ENCODE measurements at places on chromosomes 5 and 9.

GRCh38 chr5:62343428-62343827 lies 37.4 kb downstream of the KIF2A start:
- no peak for DNase-seq

- DNase-seq = peak; percentile 94
These were observed at the start of gene CLTB for GRCh38 chr5:176415952-176416924. Gene CLTB (minus strand): TSS chr5:176416539. CDS start chr5:176416363, 176 bp downstream.

DNA sequence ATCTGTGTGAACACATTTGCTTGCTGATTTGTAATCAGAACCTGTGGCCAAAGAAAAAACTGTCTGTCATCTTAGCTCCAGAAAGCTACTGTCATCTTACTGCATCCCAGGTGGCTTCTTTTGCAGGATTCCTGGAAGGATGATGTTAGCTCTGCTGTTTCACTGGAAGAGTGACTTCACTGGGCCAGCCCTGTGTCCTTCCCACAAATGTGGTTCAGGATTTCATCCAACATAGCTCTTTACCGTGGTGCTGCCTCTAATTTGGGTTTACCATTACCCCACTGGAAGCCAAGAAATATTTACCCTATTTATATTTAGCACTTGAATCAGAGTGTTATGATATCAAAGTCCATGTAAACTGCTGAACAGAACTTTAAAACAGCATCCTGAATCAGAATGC lies 501.0 kb downstream of the GADD45G start:
- no peak for DNase-seq

DNA sequence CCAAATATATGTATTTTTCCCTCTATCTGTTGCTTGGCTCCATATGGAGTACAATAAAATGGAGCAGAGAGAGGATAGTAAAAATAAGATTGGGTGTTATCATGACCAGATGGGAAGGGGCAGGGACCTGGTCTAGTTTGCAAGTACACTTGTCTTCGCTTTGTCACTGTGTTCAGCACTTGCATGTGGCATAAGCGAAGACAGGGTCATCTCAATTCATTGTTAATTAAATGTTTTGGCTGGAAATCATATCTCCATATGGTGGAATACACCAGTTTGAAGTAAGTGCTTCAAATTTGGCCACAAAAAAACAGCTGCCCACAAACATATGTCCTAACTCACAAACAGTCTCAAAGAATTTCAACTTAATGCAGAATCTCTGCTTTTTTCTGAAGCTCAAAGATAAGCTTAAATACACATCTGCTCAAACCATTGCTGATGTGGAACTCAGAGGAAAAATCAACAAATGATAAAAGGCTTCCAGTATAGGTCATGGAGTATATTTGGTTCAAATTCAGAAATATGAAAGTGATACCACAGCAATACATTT lies 865.4 kb downstream of the TLE4 start:
- no peak for DNase-seq

DNA sequence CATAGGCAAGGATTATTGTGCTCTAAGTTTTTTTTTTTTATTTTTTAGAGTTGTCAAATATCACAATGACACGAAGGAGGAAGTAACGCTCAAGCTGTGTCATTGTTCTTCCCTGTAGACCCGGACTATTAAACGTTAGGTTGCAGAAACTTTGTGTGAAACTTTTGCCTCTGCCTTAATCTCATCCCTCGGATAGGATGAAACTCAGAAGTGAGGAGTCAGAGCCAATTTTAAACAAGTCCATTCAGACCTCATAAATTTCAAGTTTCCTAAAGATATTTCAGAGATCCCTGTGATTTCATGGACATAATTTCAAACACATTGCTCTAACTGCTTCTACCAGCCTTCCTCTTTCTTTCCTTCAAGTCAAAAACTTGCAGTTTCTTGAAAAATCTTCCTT lies 98.7 kb upstream of the C6 start:
- DNase-seq = no peak

DNA sequence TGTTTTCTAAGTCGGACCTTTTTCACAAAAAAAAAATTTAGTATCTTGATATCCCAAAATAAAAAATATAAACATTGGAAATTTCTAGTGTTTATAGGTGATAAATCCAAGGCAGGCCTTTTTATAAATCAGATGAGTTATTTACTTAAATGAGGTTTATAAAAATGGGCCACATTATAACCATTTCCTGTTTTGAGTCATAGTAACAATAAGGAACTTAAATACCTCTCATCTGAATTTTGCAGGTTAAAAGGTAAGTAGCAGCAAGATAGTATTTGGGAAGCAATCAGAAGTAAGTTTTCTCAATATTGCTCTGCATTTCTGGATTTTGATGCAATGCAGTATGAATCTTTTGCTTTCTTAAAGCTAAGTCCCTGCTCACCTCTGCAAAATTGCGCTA lies 3.9 kb downstream of the SPTAN1 start:
- no peak for DNase-seq

DNA sequence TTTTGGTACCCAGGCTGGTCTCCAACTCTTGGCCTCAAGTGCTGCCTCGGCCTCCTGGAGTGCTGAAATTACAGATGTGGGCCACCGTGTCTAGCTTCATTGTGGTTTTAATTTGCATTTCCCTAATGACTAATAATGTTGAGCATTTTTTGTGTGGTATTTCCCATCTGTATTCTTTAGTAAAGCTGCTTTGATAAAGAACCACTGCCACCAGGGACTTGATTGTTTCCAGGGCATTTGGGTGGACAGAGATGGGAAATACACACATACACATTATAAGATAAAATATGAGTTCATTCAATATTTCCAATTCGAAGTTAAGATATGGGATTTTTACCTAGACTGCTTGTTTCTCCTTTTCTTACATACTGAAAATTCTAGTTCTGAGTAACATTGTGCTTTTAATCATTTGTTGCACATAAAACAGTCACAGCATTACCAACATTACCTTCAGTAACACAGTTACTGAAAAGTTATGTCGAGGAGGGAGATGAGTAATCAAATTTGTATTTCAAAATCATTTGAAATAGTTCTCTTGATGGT lies 28.9 kb downstream of the HABP4 start:
- no peak for DNase-seq

DNA sequence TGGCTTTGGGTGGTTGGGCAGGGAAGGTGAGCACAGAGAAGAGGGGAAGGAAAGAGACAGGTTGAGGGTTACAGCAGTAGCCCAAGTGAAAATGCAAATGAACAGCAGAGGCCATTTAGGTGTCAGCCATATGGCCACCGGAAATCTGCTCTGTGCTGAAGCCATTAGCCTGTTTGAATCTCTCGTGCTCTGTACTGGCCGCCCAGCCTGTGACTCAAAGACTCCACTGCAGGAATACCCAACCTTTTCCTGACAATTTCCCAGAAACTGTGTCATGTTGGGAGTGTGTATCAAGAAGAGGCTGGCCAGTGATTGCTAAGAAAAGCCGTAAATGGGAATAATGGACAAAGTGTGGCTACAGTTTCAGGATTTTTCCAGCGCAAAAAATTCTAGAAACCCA lies 35.9 kb upstream of the RAI14 start:
- DNase-seq = no peak

GRCh38 chr9:107627781-107628180 lies 138.2 kb upstream of the KLF4 start:
- no peak for DNase-seq

DNA sequence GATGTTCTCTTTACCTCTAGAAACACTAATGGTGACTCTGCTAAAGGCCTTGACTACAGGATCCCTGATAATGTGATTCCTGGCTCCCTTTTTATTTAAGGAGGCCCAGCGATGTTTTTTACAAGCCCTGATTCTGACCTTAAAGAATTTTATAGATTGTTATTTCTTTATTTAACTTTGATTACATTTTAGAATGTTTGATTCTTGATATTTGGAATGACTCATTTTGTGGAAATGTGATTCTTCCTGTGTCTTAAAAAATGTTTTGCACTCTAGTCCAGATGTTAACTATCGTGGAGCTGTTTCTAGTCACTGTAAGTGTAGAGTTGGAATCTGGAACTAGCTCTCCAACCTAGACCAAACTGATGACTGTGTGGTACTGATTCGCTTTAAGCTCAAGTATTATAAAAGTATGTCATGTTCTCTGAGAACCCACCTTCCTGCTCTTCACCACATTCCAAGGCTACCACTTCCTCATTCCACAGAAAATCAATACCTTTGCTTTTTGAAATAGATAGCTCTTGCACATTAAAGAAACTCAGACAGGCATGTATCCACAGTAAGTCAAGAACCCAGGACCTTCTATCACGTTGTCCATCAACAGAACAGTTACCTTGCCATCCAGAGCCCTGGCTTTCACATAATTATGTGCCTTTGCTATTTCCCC lies 65.2 kb downstream of the JMY start:
- no peak for DNase-seq

- no peak for DNase-seq
These were observed 326.8 kb downstream of the BNC2 start for GRCh38 chr9:16543686-16544085.

GRCh38 chr9:80811656-80812055 lies 877.7 kb downstream of the TLE1 start:
- no peak for DNase-seq

DNA sequence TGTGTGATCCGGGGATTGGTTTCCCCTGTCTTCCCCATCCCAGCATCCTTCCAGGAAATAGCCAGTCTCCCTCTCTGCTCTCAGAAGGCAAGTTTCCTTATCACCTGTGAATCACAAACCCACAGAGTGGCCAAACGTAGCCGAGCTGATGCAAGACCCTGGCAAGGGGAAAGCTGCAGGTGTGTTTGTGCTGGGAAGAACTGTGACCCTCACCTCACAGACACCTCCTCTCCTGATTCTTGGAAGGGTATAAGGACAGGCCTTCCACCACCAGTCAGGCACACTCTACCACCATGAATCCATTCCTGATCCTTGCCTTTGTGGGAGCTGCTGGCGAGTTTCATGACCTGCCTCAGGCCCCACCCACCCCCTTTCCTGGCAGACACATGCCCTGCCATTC lies at the start of gene PRSS3:
TSS of gene PRSS3 (plus strand) at position 281 of the 400 bp plus-strand sequence. CDS start at position 294, 13 bp downstream.
- DNase-seq = no peak

DNA sequence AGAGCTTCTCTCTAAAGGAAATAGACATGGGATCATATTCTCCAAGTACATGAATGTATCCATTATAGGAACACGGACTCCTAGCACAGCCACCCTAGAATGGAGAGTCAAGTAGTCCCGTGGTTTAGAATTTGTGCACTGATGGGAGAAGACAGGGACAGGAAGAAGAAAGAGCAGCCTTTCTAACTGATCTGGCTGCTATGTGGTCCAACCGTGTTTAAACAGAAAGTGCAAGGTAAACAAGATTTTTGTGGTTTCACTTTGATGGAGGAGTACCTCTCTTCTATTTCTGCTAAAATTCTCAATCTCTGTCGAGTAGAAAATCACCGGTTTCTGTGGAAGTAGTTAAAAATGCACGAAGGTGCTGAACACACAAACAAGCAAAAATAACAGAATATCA lies 171.3 kb downstream of the ST8SIA4 start:
- no peak for DNase-seq

- DNase-seq = no peak
These were observed 2.9 kb upstream of the CNTRL start for GRCh38 chr9:121071756-121072421.

DNA sequence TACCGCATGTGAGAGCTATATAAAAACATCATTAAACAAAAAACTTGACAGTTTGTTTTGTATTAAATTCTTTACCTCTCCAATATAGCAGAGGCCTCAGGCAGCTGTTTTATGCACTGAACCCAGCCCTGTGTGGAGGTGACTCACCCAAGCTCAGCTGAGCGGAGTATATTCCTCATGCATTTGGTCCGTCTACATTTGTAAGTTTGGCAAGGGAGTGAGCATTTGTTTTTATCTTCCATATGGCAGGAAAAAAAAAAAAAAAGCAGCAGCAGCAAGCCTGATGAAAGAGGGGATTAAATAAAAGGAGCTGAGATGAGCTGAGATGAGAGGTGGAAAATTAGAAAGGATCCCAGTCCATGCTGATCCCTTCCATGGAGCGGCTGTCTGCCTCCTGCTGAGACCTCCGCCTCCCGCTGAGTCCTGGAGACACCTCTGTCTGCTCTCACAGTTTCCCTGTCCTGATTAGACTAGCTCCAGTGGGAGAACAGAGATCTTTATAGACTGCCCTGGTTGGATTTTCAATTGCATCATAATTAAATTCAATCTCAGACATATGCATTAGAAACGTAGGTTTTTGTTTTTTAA lies 112.0 kb upstream of the CTNND2 start:
- DNase-seq = peak; percentile 26

DNA sequence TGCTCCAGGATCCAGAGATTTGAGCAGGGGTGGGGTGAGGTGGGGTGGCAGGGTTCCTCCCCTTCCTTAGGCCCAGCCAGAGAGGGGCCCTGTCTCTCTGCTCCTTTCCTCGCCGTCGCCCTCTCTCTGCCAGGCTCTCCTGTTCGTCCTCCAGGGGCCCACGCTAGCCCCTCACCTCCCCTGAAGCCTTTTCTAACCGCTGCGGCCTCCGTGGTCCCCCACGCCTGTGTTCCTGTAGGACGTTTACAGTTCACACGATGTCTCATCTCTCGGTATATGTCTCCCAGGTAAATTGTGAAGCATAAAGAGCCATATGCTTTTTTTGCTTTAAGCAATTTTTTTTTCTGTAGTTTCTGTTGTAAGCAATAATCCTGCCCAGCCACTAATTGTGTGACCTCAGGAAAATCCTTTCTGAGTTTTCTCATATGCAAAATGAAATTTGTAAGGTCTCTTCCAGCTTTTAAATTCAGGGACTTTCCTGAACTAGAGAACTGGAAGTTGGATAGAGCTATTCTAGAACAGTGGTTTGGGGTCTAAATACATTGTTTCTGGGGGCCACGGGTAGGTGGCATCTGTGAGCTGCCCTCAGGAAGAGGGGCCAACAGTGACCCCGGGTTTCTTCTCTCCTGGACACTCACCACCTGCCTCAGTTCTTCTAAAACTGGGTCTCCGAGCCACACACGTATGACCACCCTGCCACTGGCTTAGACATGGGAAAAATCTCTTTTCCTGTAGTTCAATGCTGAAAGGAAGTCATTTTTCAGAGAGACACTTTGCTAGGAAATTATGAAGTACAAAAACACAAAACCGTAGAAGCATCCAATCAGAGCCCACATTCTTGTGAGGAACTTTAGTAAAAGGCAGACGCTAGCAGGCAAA lies 50.2 kb upstream of the ZNF366 start:
- DNase-seq = no peak

DNA sequence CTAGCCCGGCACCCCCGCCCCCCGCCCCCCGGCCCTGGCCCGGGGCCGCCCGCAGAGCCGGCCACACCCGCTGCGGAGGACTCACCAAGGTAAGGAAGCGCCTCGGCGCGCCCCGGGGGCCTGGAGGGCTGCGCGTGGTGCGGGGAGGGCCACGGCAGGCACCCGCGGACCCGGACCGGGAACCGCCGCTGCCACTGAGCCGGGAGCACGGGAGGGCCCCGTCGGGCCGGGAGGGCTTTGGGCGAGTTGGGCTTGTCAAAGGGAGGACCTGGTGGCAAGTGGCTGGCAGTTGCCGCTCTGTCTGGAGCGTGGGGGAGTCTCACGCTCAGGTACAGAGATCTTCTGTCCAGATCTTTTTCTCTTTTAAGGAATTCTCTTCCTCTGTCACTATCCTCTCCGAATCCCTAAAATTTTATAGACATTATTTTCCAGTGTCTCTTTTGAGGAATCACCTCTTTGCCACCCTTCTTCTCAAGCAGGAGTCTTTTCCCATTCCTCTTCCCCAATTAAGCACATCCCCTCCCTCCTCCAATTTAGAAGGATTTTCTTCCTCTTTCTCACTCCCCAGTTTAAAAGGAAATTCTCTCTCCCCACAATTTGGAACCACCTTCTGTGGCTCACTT lies 11.3 kb upstream of the LHX2 start:
- DNase-seq = no peak

Measured in ELF-1 (cell line).